ENCODE measurements at places on chromosomes 4 and X. TPM values are rescaled to one million over a fixed set of nuclear protein-coding genes. Genes with fewer than 3 reads are reported as not detected.

Gene S100P
- 14.2 TPM for total RNA-seq

Gene LRRC66
- 0.82 TPM for total RNA-seq

Gene TLR8
- total RNA-seq = 1.8 TPM

Gene TMPRSS11F
- total RNA-seq = not detected

Gene LRCH2
- total RNA-seq = 9.5 TPM

Gene TLR3
- total RNA-seq = 9.6 TPM

Gene ZXDA
- total RNA-seq = 12.7 TPM

Gene TEX13B
- total RNA-seq = not detected

Gene MAOB
- total RNA-seq = 12.9 TPM

Gene KLKB1
- total RNA-seq = 0.82 TPM

Data from metanephros (tissue), 2 donors.